ENCODE measurements at places on chromosomes 7 and 10.

DNA sequence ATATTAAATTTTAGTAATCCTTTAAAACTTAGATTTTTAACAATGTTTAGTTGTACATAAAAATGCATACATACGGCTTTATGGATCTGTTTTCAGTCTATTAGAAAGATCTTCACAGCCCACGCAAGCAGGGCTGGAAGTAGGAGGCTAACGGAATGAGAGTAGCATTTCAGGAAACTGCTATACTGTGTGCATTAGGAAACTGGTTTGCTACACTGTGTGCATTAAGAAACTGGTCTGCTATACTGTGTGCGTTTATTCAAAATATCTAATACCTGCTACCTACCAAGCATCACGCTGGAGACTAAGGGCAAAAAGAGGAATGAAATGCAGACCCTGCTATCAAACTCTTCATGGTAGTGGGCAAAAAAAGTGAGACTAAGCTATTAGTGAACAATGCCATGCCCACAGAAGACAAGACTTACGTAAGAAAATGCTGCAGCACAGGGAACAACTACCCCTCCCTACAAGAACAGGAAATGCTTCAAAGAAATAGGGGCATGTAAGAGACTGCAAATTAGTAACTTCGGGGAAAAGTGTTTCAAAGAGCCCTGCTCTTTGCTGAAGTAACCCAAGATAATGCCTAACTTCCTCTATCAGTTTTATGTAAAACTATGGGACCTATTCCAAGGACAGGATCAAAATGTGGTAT, 11.3 kb downstream of the RAB11FIP2 start:
- no peak for DNase-seq

- DNase-seq: no peak
Observed at GRCh38 chr7:5777932-5778331, 3.5 kb downstream of the RNF216 start.

DNA sequence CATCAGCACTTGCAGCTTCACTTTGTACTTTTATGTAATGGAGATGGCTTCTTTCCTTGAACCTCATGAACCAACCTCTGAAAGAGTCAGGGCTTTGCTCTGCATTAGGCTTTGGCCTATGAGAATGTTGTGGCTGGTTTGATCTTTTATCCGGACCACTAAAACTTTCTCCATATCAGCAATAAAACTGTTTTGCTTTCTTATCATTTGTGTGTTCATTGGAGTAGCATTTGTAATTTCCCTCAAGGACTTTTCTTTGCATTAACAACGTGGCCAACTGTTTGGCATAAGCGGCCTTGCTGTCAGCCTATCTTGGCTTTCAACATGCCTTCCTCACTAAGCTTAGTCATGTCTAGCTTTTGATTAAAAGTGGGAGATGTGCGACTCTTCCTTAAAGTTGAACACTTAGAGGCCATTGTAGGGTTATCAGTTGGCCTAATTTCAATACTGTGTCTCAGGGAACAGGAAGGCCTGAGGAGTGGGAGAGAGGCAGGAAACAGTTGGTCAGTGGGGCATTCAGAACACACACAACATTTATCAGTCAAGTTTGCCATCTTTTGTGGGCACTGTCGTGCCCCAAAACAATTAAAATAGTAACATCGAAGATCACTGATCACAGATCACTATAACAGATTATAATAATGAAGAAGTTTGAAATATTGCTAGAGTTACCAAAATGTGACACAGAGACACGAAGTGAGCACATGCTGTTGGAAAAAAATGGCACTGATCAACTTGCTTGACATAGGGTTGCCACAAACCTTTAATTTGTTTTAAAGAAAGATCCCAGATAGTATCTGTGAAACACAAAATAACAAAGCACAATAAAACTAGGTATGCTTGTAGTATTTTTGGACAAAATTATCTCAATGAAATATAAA, 64.7 kb downstream of the NRF1 start:
- no peak for DNase-seq

DNA sequence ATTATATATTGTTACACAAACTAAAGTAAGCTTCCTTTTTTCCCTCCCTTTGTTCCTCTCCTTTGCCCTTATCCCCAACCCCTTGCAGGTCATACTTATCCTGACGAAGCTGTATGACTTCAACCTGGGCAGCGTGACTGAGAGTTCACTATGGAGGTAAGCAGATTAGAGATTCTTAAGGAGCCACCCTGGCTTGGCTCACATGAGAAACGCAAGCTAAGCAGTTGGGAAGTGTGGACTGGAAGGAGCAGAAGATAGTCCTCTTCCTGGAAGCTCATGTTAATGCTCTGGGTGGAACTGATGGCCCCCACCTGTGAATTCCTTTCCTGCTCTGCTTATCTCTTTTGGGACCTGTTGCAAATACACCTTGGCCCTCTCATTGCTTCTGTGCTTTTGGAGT, 201.6 kb downstream of the SORCS3 start:
- no peak for DNase-seq

DNA sequence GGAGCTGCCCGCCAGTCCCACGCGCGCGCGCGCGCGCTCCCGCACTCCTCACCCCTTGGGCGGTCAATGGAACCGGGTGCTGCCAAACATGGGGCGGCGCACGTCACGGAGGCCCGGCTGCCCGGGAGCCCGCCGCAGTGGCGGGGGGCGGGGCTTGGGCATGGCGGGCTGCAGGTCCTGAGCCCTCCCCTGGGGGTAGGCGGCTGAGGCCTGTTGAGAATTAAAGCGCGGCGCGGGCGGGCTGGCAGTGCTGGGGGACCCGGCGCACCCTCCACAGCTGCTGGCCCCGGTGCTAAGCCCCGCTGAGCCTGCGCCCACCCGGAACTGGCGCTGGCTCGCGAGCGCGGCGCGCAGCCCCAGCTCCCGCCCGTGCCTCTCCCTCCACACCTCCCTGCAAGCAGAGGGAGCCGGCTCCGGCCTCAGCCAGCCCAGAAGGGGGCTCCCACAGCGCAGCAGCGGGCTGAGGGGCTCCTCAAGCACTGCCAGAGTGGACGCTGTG, 634.2 kb downstream of the ANKRD7 start:
- no peak for DNase-seq
